ENCODE measurements at places on chromosomes 11 and 22.

DNA sequence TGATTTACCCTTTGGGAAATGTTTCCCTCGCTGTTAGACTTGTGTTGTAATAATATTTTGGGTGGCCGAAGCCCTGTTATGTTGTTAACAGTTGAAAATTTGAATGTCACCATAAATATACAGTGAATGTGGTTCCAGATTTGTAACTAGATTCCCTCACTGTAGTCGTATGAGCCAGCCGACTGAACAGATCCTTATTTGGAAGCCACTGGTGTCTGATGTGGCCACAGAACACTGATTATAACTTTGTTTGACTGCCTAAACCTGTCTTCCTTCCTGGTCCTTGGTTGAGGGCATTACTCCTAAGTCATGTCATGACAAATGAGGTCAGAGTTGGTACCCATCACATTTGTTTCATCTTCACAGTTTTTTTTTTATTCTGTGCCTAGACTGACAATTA, 45.4 kb downstream of the YAP1 start:
- DNase-seq = no peak

DNA sequence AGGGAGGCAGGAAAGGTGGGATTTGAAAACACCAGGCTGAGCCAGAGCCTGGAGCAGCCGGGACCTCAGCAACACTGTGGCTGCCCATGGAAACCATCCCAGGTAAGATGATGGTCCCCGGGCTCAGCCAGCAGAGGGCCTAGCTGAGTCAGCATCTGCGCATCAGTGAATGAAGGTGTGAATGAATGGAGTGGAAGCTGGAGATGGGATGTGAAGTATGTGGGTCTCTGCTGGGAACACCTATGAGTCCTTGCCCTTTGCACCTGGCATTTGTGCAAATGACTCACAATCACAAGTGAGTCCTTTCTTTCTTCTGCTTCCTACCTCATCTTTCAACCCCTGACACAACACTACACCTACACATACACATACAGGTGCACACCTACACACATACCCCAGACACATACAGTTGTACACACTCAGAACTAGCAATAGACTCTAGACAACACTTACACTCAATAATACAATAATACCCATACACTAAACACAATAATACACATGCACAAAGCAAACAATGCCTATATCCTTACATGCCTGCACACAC, 62.8 kb upstream of the PRDM11 start:
- no peak for DNase-seq

GRCh38 chr11:91998481-91998880, 226.1 kb upstream of the FAT3 start:
- no peak for DNase-seq

- no peak for DNase-seq
Observed at GRCh38 chr11:112156956-112157766, 6.7 kb downstream of the IL18 start.

- DNase-seq = no peak
Observed at GRCh38 chr11:35288817-35289541, 130.4 kb downstream of the SLC1A2 start.

GRCh38 chr11:111879637-111879960, 258 bp downstream of the CFAP68 start:
- DNase-seq = no peak

DNA sequence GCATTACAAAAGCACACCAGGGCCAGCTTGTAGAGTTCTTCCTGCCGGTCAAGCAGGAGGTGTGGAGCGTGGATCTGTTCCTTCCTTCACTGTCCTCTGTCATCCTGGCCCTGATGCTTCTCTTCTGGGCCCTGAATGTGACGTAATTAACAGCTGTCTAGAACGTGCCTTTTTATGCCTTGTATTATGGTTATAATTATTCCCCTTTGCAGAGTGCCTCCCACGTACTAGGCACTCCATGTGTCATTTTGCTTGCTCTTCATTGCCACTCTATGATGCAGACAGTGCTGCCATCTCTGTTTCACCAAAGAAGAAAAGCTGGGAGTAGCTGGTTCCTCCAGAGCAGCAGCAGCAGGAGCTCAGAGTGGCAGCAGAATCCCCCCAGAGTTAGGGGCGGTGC, 132.1 kb upstream of the TTC12 start:
- DNase-seq = no peak
